Heart left ventricle (tissue), 16 donors: ENCODE measurements at places on chromosomes 5 and 9. TPM values are rescaled to one million over a fixed set of nuclear protein-coding genes. Genes with fewer than 3 reads are reported as not detected.

DNA sequence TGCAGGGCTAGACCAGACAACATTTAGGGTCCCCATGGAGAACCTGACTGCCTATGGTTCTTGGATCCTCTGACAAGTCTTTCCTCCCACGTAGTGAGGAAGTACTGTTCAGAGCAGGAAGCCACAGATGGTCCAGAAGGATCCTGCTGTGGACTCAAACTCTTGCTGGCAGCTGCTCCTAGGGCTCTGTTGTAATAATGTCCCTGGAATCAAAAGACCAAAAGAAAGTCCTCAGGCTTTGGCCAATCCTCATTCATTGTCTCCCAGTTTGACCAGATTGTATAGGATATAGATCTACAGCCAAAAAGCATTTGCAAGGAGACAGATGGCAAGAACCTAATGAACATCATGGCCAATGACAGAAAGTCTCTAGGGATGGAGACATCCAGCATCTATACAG lies 53.9 kb downstream of the SEMA6A start:
- peak; percentile 30 for DNase-seq

The PCDHB8 gene
- 3.8 TPM for total RNA-seq

The MEIKIN gene
- not detected for total RNA-seq

- no peak for DNase-seq
Observed at GRCh38 chr5:153543288-153543687, 52.8 kb downstream of the GRIA1 start.

The EPB41L4B gene
- total RNA-seq: 10.1 TPM

- DNase-seq: no peak
Observed at GRCh38 chr9:31744589-31744988, 639.9 kb upstream of the ACO1 start.

DNA sequence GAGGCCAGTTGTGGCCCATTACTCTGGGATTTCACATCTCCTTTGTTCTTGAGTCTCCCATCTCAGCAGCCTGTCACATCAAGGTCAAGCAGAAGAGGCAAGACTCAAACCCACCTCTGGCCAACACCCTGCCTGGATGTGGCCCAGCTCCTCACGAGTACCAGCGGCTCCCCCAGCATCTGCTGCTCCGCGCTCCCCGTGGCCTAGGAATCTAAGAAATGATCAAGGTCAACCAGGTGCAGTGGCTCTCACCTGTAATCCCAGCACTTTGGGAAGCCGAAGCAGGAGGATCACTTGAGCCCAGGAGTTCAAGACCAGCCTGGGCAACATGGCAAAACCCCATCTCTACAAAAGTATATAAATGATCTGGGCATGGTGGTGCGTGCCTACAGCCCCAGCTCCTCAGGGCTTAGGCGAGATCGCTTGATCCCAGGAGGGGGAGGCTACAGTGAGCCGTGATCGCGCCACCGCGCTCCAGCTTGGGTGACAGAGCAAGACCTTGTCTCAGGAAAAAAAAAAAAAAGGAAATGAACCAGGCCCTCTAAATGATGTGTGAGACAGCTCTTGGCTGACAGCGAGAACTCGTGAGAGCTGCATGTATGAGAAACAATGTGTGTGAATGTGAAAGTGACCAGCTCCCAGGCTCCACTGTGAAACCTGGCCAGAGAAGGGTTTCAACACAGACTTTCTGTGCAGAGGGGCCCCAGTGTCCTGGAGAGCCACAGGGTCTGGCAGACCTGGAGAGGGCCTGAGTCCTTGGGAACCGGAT lies 61.6 kb upstream of the ANGPTL2 start:
- DNase-seq: no peak

The CCL21 gene
- total RNA-seq: 1.3 TPM

GRCh38 chr9:99576002-99576401 lies 245.7 kb upstream of the NR4A3 start:
- DNase-seq: no peak

The AHRR gene
- 0.69 TPM for total RNA-seq

- no peak for DNase-seq
Observed at GRCh38 chr5:9670371-9670770, 40.2 kb upstream of the TAS2R1 start.

DNA sequence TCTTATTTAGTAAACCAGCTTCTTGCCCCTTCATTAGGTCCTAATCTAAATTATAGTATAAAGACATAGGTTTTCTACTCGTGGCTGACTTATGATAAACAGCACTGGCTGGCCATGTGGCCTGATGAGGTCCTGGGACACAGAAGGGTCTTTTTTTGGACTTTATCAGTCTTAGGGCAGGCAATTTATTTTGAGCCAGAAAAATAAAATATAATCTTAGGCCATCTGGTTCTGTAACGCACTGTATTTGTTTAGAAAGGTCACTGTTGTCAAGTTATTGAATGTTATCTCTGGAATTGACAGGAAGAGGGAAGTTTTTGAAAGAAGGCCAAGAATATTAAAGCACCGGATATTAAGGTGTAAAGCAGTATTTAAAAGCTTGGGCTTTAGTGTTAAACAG lies 53.9 kb downstream of the RFX3 start:
- DNase-seq: no peak

The GNA14 gene
- total RNA-seq: 6.5 TPM

DNA sequence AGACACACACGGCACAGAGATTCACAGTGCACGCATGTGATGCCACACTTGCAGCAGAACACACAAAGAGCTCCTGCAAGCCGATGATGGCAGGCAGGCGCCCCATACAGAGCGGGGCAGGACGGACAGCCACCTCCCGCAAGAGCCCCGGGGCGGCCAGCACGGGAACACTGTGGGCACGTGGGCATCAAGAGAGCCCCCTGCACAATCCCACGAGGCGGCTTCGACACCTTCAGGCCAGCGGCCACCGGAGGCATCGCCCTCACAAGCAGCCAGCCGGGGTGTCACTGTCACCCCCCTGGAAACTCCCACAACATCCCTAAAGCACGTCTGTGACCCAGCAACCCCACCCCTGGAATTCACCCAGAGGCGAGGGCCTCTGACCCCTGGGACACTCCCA lies 17.9 kb downstream of the TERT start:
- no peak for DNase-seq

DNA sequence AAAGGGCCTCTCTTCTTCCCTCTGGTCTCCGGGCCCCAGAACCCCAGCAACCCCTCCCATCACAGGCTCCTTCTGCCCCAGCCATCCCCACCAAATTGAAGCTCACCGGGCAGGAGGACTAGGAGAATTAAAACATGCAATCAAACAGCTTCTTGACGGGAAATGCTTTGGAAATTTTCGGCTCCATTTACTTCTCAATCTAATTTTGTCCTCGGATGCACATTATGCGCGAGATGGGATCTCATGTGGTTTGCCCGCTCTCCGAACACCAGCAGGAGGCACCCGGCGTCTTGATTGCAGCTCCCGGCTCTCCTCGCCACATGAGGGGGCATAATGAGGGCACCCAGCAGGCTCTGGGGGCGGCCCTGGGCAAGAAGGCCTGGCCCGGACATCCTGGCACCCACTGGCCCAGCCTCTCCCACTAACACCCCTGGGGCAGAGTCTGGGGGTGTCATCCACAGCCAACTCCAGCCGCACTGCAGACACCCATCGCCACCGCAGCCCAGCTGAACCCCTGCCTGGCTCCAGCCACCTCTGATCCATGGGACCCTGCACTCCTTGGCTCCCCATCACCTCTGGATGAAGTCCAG lies 135.5 kb downstream of the PAX5 start:
- DNase-seq: no peak

DNA sequence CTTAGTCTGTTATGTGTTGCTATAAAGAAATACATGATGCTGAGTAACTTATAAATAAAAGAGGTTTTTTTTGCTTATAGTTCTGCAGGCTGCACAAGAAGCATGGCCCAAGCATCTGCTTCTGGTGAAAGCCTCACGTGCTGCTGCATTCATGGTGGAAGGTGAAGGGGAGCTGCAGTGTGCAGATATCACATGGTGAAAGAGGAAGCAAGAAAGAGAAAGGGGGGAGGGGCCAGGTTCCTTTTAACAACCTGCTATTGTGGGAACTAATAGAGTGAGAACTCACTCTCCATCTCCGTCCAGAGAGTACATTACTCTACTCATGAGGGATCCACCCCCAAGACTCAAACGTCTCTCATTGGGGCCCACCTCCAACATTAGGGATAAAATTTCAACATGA lies 12.5 kb upstream of the PARP8 start:
- no peak for DNase-seq

The IL3 gene
- total RNA-seq: not detected

GRCh38 chr5:151222054-151222789 lies 1.7 kb downstream of the CCDC69 start:
- DNase-seq: no peak

The GFI1B gene
- 0.32 TPM for total RNA-seq

GRCh38 chr5:76041863-76042262 lies 41.3 kb upstream of the SV2C start:
- DNase-seq: no peak

GRCh38 chr5:68962757-68963484 lies 130.9 kb upstream of the SLC30A5 start:
- peak; percentile 60 for DNase-seq

GRCh38 chr9:21983561-21983935 lies 10.6 kb downstream of the CDKN2A start:
- no peak for DNase-seq

DNA sequence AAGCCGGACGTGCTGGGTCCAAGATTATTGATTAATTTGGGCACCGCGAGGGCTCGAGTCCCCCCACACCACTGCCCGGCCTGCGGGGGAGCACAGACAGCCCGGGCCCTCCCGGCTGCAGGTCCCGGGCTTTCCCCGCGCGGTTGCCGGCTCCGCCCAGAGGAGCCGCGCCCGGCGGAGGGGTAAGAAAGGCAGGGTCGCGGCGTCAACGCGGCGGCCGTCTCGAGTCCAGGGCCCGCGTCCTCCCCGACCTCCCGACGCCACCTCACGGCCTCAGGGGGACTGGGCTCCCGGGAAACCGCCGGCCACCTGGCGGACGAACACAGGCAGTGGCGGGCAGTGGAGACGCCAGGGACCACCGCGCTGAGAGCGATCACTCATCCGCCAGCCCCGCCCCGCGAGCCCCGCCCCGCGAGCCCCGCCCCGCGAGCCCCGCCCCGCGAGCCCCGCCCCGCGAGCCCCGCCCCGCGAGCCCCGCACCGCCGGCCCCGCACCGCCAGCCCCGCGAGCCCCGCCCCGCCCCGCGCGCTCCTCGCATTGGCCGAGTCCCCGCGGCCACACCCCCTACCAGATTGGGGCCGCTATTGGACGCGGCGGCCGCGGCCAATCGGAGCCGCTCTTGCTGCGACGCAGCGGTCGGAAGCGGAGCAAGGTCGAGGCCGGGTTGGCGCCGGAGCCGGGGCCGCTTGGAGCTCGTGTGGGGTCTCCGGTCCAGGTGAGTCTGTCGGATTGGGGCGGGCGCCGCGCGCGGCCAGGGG lies at the start of gene MRPL41:
Gene MRPL41, plus strand, starts transcription at position 616 of the 758 bp plus-strand sequence. CDS start 203 bp downstream, outside the sequence.
- DNase-seq: peak; percentile 96

The SLCO4C1 gene
- 0.06 TPM for total RNA-seq

The CBY3 gene
- not detected for total RNA-seq

The LARP1 gene
- total RNA-seq: 188 TPM

GRCh38 chr5:72363166-72363802 lies 43.1 kb downstream of the PTCD2 start:
- no peak for DNase-seq

GRCh38 chr5:79464278-79464677 lies 49.7 kb downstream of the HOMER1 start:
- DNase-seq: no peak

- DNase-seq: no peak
Observed at GRCh38 chr9:79256691-79257213, 315.0 kb upstream of the TLE4 start.

DNA sequence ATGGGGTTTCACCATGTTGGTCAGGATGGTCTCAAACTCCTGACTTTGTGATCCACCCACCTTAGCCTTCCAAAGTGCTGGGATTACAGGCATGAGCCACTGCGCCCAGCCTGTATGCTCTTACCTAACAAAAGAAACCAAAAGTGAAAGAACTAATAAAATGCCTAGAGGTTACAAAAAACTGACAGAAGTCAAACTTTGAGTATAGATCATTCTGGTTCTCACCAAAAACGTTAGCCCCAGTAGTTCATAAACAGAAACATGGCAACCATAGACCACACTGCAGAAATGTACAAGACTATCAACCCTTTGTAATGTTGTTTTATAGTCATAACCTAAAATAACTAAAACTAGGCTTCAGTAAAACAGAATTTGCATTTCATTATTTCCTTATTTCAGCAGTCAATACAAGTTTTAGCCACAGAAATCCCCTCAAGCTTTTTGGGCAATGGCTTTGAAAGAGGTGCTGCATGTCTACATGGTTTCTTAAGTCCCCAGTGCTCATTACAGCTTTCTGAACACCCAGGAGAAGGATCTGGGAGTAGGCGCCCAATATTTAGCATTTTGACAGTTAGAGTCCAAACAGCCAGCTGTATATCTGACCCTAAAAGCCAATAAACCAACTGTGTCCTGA lies 72.5 kb downstream of the EPB41L4A start:
- no peak for DNase-seq

DNA sequence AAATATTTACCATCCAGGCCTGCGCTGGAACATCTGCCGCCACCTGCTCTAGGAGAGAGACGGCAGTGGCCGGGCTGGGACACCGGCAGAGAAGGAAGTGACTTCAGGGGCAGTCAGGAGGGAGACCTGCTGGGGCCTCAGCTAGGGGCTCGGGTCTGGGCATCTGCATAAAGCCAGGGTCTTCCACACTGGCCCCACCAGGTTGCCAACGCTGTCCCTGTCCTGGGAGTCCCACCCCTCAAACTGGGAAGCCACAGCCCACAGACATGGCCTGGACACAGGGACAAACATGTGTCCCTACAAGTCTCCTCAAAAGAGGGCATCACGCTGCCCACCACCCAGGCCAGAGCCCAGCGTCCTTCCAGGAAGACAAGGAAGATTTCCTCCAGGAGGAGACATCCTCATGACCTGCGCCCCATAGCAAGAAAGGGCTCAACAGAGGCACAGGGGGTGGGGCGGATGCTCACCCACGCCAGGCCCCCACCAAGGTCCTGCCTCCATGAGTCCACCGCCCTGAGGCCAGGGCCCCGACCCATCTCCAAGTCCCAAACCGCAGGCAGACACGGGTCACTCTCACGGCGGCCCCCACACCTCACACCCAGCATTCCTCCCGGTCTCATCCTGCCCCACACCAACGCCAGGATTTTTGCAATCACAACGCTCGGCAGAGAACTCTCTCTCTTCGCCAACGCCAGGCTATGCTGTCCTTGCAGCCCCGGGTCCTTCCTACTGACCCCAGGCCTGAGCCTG lies 9.0 kb downstream of the VAV2 start:
- DNase-seq: no peak

The KIF12 gene
- not detected for total RNA-seq

The PDCD1LG2 gene
- 1.4 TPM for total RNA-seq
